Testis (tissue), 5 donors: ENCODE measurements at places on chromosomes 2 and 18. TPM values are rescaled to one million over a fixed set of nuclear protein-coding genes. Genes with fewer than 3 reads are reported as not detected.

Gene CDK15
- total RNA-seq, result 1.8 TPM

Gene DYTN
- 0.19 TPM for total RNA-seq

Gene RANBP2
- total RNA-seq, result 95.5 TPM

Gene MYCN
- total RNA-seq, result 6.9 TPM

Gene ABHD1
- total RNA-seq, result 76.4 TPM

Gene RFX8
- total RNA-seq, result 1.8 TPM

GRCh38 chr2:231701456-231702373, 6.6 kb upstream of the PTMA start:
- H3K4me1 ChIP-seq, result peaks cover 11% of the 10 kb centered on the region
- H3K27me3 ChIP-seq, result no peaks in the 10 kb centered on the region
- H3K27ac ChIP-seq, result no peak overlapping the region

- H3K27ac ChIP-seq, result peak overlapping the region; percentile 33
- DNase-seq, result no peak
- no peak overlapping the region for H3K4me3 ChIP-seq
- H3K36me3 ChIP-seq, result no peaks in the 10 kb centered on the region
Observed at GRCh38 chr2:54572262-54572635, 116.1 kb downstream of the SPTBN1 start.

GRCh38 chr2:130336877-130337734, 5.6 kb upstream of the IMP4 start:
- peaks cover 5% of the 10 kb centered on the region for H3K4me1 ChIP-seq
- H3K27ac ChIP-seq, result no peak overlapping the region
- no peaks in the 10 kb centered on the region for H3K27me3 ChIP-seq
- H3K36me3 ChIP-seq, result no peaks in the 10 kb centered on the region

- peaks cover 17% of the 10 kb centered on the region for H3K4me1 ChIP-seq
- no peak overlapping the region for H3K27ac ChIP-seq
- no peak for DNase-seq
- no peaks in the 10 kb centered on the region for H3K36me3 ChIP-seq
- H3K27me3 ChIP-seq, result no peaks in the 10 kb centered on the region
Observed at GRCh38 chr2:46950314-46950713, 34.7 kb upstream of the MCFD2 start.

DNA sequence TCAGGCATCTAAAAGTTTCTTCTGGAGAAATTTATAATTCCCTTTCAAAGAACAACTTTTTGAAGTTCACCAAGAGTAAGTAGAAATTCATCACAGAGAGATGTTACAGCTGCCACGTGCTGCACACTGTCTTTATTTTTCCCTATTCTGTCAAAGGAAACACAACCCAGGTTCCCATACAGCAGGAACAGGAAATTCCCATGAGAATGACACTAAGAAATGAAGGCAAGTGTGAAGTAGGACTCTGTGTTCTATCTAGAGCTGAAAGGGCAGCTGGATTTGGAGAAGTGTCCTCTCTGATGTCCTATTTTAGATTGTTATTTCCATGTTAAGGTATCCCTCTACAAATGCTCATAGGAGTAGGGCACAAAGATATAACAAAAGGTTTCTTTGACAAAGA, 58.8 kb downstream of the PID1 start:
- H3K27me3 ChIP-seq, result no peaks in the 10 kb centered on the region
- H3K27ac ChIP-seq, result no peak overlapping the region
- DNase-seq, result no peak

- DNase-seq, result no peak
- no peaks in the 10 kb centered on the region for H3K4me1 ChIP-seq
- H3K4me3 ChIP-seq, result no peak overlapping the region
- H3K27ac ChIP-seq, result no peak overlapping the region
- no peaks in the 10 kb centered on the region for H3K36me3 ChIP-seq
- no peaks in the 10 kb centered on the region for H3K27me3 ChIP-seq
Observed at GRCh38 chr2:81043681-81044080, 739.1 kb upstream of the LRRTM1 start.

- H3K27ac ChIP-seq, result no peak overlapping the region
- no peaks in the 10 kb centered on the region for H3K36me3 ChIP-seq
- no peaks in the 10 kb centered on the region for H3K27me3 ChIP-seq
Observed at GRCh38 chr18:54023471-54023870, 201.0 kb downstream of the MBD2 start.

GRCh38 chr18:7485616-7486015, 81.5 kb upstream of the PTPRM start:
- no peak overlapping the region for H3K4me3 ChIP-seq
- no peaks in the 10 kb centered on the region for H3K4me1 ChIP-seq
- H3K36me3 ChIP-seq, result no peaks in the 10 kb centered on the region
- H3K27ac ChIP-seq, result no peak overlapping the region
- DNase-seq, result no peak
- no peaks in the 10 kb centered on the region for H3K27me3 ChIP-seq

DNA sequence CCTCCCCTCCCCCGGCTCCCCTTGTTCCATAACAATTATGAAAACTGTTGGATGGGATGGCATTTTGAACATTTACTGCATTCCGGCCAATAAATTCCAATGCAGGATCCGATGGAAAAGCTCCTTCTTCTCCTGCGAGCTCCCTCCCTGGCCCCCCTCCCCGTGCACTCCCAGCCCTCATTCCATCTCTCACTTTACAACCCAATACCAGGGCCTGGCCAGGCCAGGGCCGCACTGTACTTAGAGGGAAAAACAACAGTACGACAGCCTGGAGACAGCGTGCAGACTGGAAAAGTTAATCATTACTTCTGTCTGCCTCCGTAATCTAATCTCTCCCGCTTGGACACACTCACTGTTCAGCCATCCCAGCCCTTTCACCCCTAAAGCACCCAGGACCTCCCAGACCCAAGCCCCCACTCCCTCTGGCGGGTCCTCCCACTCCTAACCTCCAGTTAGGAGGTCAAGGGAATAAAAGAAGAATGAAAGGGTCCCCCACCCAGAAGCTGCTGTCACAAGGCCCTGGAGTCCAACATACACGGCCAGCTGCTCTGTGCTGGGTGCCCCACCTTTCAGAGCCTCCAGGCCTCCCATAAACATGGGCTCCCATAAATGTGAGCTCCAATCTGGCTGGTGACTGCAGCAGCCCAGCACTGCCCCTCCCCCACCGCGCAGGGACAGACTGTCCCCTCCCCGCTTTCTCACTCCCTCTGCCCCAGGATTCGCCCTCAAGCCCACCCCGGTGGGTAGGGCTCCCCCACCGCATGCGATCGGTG, 20.6 kb downstream of the SMAD7 start:
- peaks cover 58% of the 10 kb centered on the region for H3K4me1 ChIP-seq
- peak overlapping the region; percentile 74 for H3K27ac ChIP-seq
- DNase-seq, result peak; percentile 58
- no peak overlapping the region for H3K4me3 ChIP-seq
- no peaks in the 10 kb centered on the region for H3K27me3 ChIP-seq

GRCh38 chr2:134360745-134361487, 107.0 kb downstream of the MGAT5 start:
- no peak overlapping the region for H3K27ac ChIP-seq
- H3K4me3 ChIP-seq, result no peak overlapping the region
- no peak for DNase-seq
- H3K4me1 ChIP-seq, result no peaks in the 10 kb centered on the region
- H3K27me3 ChIP-seq, result no peaks in the 10 kb centered on the region
- no peaks in the 10 kb centered on the region for H3K36me3 ChIP-seq

GRCh38 chr2:652881-653480, 24.2 kb downstream of the TMEM18 start:
- H3K4me3 ChIP-seq, result no peak overlapping the region
- no peaks in the 10 kb centered on the region for H3K27me3 ChIP-seq
- H3K27ac ChIP-seq, result no peak overlapping the region
- H3K4me1 ChIP-seq, result peaks cover 5% of the 10 kb centered on the region
- no peaks in the 10 kb centered on the region for H3K36me3 ChIP-seq

DNA sequence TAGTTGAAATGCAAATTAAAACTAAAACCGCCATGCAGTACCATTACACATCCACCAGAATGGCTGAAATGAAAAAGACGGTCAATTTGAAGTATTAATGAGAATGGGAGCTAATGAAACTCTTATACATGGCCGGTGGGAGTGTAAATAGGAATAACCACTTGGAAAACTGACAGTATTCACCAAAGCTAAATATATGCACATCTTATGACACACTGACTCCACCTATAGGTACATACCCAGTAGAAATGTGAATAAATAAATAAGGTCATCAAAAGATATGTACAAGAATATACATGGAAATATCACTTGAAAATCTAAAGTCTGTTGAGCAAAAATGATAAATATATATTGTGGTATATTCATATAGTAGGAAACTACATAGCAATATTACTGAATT, 57.7 kb downstream of the CWC22 start:
- H3K4me1 ChIP-seq, result no peaks in the 10 kb centered on the region
- H3K27ac ChIP-seq, result no peak overlapping the region
- H3K27me3 ChIP-seq, result no peaks in the 10 kb centered on the region
